ENCODE measurements at places on chromosomes 5 and 9.

- ATAC-seq = peak; percentile 68
Measured at GRCh38 chr5:139660105-139660922, 12.2 kb downstream of the CXXC5 start.

GRCh38 chr5:55533521-55534435, 986 bp downstream of the PLPP1 start:
- peak; percentile 78 for ATAC-seq

GRCh38 chr9:100427366-100428263, 672 bp downstream of the MSANTD3 start:
- peak; percentile 66 for ATAC-seq

DNA sequence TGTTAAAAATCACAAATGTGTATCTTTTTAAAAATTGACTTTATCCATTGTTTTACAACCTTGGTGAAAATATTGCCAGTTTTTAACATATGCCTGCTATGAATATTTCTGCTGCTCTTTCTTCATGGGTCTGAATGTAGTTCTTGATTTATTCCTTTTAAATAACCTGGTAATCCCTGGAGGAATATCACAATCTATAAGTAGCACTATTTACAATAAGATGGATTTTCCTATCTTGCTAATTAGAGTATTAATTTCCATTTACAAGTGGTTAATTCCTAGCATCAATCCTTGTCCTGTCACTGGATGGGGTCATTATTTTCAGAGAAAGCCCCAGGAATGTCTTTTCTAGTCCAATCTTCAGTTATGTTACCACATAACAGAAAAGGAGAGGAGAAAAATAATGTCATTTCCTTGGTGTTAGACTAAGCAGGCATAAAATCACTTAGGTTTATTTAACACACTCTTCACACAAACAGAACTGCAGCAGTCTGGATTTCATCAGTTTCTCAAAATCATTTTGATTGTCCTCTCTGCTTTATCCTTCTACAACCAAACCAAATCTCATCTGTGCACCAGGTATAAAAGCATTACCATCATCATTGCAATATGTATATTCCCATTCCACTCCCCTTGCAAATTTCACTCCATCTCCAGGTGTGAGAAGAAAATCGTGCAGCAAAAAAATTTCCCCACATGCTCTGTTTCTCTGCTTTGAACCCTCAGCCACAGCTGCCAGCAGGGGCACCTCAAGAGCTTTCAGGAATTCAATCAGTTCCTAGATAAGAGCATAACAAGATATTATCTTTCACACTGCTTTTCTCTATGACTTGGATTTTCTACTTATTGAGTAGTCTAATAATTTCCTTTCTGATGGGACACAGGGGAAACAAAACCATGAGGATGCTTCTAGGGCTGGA, 204.1 kb downstream of the SEC61B start:
- no peak for ATAC-seq

DNA sequence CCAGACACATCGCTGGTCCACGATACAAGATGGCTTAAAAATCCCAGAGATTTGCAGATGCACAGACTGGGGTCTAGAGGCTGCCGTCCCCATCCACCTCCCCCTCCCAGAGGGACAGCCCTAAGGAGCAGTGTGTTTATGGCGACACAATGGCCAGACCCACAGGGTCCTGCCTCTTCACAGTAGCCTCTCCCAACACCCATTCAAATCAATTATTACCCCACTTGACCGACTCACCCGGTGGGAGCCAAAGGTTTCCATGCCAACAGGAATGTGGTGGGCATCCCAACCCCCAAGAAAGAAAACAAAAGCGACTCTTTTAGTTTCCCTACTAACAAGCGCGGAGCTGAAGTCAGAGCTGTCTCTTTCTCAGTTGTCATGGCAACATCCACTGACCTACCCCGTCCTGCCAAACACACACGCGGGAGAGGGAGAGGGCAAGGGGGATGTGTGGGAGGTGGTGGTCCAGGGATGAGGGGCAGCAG, 209.0 kb downstream of the TTLL11 start:
- peak; percentile 8 for ATAC-seq

- no peak for ATAC-seq
Measured at GRCh38 chr9:8845808-8846207, 1046.2 kb upstream of the DMAC1 start.

- no peak for ATAC-seq
Measured at GRCh38 chr5:151600069-151600665, 9.0 kb upstream of the FAT2 start.

- no peak for ATAC-seq
Measured at GRCh38 chr9:1514776-1515363, 464.7 kb downstream of the DMRT2 start.

DNA sequence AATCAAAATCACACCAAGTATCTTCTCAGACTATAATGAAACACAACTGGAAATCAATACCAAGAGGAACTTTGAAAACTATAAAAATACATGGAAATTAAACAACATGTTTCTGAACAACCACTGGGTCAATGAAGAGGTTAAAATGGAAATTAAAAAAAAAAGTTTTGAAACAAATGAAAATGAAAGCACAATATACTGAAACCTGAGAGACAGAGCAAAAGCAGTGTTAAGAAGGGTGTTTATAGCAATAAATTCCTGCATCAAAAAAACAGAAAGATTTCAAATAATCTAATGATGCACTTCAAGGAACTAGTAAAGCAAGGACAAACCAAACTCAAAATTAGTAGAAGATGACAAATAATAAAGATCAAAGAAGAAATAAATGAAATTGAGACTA, 92.0 kb downstream of the TMEM232 start:
- no peak for ATAC-seq

GRCh38 chr9:23733495-23734078, 92.5 kb downstream of the ELAVL2 start:
- ATAC-seq = no peak

DNA sequence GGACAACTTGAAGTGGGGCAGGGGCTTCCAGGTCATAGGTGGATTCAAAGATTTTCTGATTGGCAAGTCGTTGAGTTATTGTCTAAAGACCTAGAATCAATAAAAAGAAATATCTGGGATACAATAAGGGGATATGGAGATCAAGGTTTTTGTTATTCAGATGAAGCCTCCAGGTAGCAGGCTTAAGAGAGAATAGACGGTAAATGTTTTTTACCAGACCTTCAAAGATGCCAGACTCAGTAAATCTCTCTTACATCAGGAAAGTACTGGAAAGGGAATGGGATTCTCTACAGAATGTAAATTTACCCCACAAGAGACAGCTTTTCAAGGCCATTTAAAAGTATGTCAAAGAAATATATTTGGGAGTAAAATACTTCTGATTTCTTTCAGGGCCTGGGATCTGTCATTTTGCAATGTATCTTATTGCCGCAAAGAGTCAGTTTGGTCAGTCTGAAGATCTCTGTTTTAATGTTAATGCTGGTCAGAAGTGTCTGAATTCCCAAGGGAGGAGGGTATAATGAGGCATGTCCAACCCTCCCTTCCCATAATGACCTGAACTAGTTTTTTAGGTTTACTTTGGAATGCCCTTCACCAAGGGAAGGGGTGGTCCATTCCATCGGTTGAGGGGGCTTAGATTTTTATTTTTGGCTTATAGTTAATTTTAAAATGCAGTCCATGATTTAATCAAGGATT, 13.6 kb upstream of the LYSMD3 start:
- no peak for ATAC-seq

- no peak for ATAC-seq
Measured at GRCh38 chr5:6791031-6791430, 77.8 kb downstream of the TENT4A start.

DNA sequence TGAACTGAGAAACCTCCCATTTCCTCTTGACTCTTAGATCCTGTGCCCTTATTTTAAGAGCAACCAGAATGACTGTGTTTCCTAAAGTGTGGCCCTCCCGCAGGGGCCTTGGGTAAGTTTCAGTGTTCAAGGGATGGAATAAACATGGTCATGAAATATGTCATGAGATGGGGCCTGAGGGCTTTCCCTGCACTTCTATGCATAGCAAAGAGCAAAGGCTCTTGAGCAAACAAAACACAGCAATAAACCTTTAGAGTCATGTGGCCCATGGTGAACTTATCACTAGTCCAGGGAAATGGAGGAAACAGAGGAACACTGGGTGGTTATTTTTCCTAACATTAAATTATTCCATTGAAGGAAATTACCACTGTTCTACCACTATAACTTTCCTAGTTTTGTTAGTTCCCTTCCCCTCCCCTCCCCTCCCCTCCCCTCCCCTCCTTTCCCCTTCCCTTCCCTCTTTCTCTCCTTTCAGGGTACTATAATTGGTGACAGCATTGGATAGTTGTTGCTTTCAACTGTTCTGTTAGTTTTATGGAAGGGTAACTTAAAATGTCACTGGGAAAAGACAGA, 72.4 kb downstream of the CTSL start:
- ATAC-seq = no peak

- peak; percentile 66 for ATAC-seq
Measured at GRCh38 chr5:16740811-16741392, 124.1 kb upstream of the RETREG1 start.

DNA sequence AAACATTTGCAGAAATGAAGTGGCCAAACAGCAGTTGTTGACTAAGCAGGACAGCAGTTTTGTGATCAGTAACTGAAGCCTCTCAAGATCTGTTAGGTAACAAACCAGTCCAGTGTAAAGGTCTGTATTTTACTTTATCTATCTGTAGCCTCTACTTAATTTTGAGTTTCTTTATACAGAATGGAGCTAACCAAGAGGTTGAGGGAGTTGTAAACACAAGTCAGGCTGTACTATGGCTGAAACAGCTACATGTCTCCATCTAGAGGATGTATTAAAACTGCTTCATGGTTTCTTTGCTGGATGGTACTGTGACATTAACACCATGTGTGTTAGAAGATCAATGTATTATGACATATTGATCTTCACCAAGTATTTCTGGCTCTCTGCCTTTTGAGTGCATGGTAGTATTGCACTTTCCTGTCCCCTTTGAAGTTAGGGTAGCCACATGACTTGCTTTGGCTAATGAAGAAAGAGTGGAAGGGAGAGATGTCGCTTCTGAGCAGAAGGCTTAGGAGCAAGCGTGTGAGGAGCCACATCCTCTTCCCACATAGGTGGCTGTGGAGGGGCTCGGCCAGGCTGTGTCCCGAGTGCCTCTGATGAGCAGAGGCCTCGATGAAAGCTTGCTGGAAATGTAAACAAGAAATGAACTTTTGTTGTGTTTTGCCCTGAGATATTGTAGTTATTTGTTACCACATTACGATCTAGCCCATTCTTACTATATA, 105.6 kb upstream of the PCA3 start:
- ATAC-seq = peak; percentile 74

GRCh38 chr5:116746668-116747067, 172.0 kb upstream of the SEMA6A start:
- ATAC-seq = no peak

DNA sequence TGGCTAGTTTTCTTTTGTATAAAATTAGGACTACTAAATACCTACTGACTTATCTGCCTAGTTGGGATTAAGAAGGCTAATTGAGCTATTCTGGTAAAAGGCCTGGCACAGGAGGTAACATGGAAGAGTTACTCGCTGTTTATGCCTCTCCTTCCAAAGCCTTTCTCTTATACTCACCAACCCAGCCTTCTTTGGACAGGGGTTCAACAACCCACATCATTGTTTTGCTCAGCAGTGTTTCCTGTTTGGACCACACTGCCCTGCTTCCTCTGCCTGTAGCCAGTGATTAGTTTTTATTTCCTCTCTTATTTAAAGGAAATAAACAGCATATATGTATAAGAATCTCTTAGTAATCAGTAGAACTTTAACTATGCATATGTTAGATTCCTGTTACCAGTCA, 85.1 kb upstream of the TLX3 start:
- no peak for ATAC-seq

DNA sequence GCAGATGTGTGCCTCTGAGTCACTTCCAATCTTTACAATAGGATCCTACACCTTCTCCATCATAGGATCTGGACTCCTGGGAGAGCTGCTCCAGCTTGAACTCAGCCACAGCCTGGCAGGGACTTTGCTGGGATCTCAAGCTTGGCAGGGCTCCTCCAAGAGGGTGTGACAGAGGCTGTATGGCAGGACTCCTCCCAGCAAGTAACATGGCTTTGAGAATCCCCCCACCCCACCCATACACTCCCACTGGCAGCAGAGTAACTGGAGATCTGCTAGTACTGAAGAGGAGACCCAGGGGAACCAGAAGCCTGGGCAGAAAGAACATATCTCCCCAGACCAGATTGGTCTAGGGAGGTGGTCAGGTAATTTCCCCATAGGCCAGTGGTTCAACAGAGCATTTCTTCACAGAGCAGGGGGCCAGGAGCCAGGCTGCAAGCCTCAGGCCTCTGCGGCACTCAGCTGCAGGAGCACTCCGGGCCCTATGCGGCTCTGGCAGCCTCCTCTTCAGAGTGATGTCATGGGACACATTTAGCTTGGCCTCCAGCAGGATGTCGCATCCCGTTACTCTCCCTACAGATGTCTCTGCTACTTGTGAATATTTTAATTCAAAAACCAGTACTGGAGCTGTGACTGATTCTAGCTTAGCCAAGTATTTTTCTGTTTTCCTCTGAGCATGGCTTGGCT, 1.7 kb upstream of the ACSL6 start:
- no peak for ATAC-seq

- no peak for ATAC-seq
Measured at GRCh38 chr9:133322701-133323100, 13.3 kb downstream of the SURF6 start.

DNA sequence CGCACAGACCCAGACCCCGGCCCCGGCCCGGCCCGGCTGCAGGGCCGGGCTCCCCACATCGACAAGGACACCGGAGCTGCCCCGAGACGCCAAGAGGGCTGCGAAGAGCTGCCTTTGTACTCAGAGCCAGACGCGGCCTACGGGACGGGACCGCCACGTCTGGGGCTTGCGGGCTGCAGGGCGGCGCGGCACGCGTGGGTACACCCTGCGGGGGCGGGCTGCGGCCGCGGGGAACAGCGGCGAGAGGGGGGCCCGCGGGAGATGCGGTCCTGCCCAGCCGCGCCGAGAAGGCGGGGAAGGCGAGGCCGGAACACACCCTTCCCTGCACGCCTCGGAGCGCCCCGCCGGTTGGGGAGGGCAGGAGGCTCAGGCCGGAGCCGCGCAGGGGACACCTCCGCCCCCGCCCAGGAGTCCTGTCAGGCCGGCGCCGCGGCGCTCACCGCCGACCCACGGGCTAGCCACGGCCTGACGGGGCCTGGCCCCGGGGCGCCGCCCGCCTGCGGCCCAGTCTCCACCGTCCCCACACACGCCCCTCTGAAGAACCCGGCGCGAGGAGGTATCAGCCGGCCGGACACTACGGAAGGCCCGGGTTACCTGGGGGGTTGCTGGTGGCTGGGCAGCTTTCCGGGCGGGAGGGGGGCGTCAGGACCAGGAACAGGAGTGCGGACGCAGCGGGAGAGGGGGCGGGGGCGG, 478 bp downstream of the RAB14 start:
- ATAC-seq = peak; percentile 50

GRCh38 chr9:138014563-138014945, 137.0 kb downstream of the CACNA1B start:
- no peak for ATAC-seq
